ENCODE measurements at places on chromosomes 1 and 21.

GRCh38 chr1:180254854-180255253 is 24.8 kb downstream of the LHX4 start:
- peaks cover 81% of the 10 kb centered on the region for H3K27me3 ChIP-seq
- no peak for DNase-seq

- H3K27ac ChIP-seq, result no peak overlapping the region
- no peaks in the 10 kb centered on the region for H3K4me1 ChIP-seq
- no peak for DNase-seq
- H3K4me3 ChIP-seq, result no peak overlapping the region
These were observed 149.0 kb downstream of the SLC44A5 start for GRCh38 chr1:75461808-75462325.

- H3K27me3 ChIP-seq, result no peaks in the 10 kb centered on the region
- H3K36me3 ChIP-seq, result peaks cover 22% of the 10 kb centered on the region
- DNase-seq, result no peak
- H3K4me1 ChIP-seq, result no peaks in the 10 kb centered on the region
- H3K4me3 ChIP-seq, result no peak overlapping the region
These were observed 63.7 kb downstream of the ACOT7 start for GRCh38 chr1:6329851-6330250.

DNA sequence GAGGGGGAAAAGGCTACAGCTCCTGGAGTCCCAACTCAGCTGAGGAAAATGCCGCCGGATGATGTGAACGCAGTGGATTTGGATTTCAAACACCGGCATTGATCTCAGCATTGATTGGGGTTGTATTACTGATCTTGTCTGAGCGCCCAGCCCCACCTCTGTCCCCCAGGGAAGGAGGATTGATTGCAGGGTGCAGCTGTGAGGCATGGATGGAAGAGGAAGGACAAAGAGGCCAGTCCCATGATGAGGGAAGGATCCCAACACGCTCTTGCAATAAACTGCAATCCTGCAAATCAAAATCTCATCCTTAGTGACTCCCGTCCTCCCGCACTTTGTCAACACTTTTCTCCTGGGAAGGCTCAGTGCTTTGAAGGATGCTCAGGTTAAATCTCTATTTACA is 242.3 kb upstream of the PROX1 start:
- H3K36me3 ChIP-seq, result no peaks in the 10 kb centered on the region
- H3K4me3 ChIP-seq, result no peak overlapping the region
- H3K4me1 ChIP-seq, result no peaks in the 10 kb centered on the region
- H3K27ac ChIP-seq, result no peak overlapping the region
- no peak for DNase-seq
- peaks cover 7% of the 10 kb centered on the region for H3K27me3 ChIP-seq

- no peaks in the 10 kb centered on the region for H3K4me1 ChIP-seq
- H3K27me3 ChIP-seq, result peaks cover 19% of the 10 kb centered on the region
- no peak overlapping the region for H3K27ac ChIP-seq
- no peak overlapping the region for H3K4me3 ChIP-seq
- H3K36me3 ChIP-seq, result no peaks in the 10 kb centered on the region
- no peak for DNase-seq
These were observed 185.2 kb downstream of the C1orf94 start for GRCh38 chr1:34361781-34362357.

DNA sequence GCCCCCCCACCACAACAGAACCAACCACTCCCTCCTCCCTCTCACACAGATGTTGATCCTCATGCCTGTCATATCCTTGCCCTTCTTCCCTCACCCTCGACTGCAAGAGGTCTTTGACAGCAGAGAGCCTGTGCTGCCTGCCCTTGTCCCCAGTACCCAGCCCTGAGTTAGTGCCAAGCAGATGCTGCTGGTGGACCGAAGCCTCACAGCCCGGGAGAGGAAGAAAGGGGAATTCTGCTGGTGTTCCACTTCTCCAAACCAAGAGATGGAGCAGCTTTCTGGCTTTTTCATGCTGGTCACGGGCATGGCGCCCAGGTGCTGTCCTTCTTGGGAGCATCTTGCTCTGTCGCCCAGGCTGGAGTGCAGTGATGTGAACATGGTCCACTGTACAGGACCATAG is 69.1 kb downstream of the SLC66A1 start:
- no peak overlapping the region for H3K4me3 ChIP-seq
- no peak overlapping the region for H3K27ac ChIP-seq
- no peaks in the 10 kb centered on the region for H3K27me3 ChIP-seq
- no peak for DNase-seq
- H3K4me1 ChIP-seq, result peaks cover 29% of the 10 kb centered on the region

DNA sequence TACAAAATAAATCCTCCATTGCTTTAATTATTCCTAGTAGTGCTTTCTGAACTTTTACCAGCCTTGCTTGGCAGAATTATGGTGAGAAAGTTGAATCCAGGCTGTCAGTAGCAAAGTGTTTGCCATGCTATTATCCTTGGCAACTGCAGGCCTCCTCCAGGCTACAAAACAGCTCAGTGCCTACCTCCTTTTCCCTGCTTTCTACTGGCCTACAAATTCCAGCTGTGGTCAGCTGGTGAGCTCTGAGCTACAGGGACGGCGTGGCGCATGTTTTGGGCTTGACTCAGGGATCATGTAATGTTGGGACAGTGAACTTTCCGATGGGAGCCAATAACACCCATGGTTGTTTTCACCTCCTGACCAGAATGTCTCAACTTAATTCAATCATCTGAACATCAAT is 456.1 kb upstream of the ADAMTS5 start:
- peak; percentile 93 for DNase-seq
- peak overlapping the region; percentile 65 for H3K27ac ChIP-seq
- no peaks in the 10 kb centered on the region for H3K27me3 ChIP-seq

GRCh38 chr1:59743324-59744091 is 71.2 kb upstream of the HOOK1 start:
- no peaks in the 10 kb centered on the region for H3K4me1 ChIP-seq
- no peaks in the 10 kb centered on the region for H3K36me3 ChIP-seq
- no peak for DNase-seq
- H3K27me3 ChIP-seq, result no peaks in the 10 kb centered on the region
- H3K27ac ChIP-seq, result peak overlapping the region; percentile 49

DNA sequence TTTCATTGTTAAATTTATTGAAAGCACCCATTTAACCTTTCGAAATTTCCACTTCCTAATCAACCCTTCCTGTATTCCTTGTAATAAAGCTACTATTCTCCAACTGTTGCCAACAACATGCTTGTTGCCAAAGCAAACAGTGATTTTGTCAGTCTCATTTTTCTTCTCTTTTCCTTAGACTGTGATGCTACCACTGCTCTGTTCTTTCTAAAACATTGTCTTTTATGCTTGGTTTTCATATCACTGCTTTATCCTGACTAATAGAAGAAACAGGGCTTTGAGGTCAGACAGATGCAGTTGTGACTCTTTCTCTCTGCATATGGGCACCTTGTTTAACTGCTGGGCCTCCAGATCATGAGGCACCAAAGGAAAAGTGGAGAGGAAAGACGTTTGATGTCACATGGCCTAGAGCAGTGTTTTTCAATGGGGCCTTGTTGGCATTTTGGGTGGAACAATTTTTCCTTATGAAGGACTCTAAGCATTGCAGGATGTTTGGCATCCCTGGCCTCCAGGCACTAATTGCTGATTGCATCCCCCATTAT is 56.1 kb downstream of the HMCN1 start:
- H3K27me3 ChIP-seq, result no peaks in the 10 kb centered on the region
- no peak overlapping the region for H3K4me3 ChIP-seq
- DNase-seq, result no peak
- no peaks in the 10 kb centered on the region for H3K4me1 ChIP-seq
- H3K36me3 ChIP-seq, result no peaks in the 10 kb centered on the region

GRCh38 chr1:220281159-220281574 is 8.9 kb upstream of the RAB3GAP2 start:
- no peak overlapping the region for H3K4me3 ChIP-seq
- H3K4me1 ChIP-seq, result no peaks in the 10 kb centered on the region
- no peaks in the 10 kb centered on the region for H3K36me3 ChIP-seq
- no peak for DNase-seq
- no peak overlapping the region for H3K27ac ChIP-seq
- H3K27me3 ChIP-seq, result peaks cover 6% of the 10 kb centered on the region

- H3K4me3 ChIP-seq, result no peak overlapping the region
- no peaks in the 10 kb centered on the region for H3K36me3 ChIP-seq
- no peaks in the 10 kb centered on the region for H3K27me3 ChIP-seq
- peak; percentile 49 for DNase-seq
- H3K4me1 ChIP-seq, result no peaks in the 10 kb centered on the region
These were observed 21.9 kb upstream of the IVNS1ABP start for GRCh38 chr1:185338719-185339622.

GRCh38 chr1:64246294-64246917 is 43.0 kb downstream of the UBE2U start:
- no peak overlapping the region for H3K4me3 ChIP-seq
- no peaks in the 10 kb centered on the region for H3K36me3 ChIP-seq
- no peak overlapping the region for H3K27ac ChIP-seq
- no peaks in the 10 kb centered on the region for H3K27me3 ChIP-seq
- DNase-seq, result no peak

- no peaks in the 10 kb centered on the region for H3K27me3 ChIP-seq
- no peaks in the 10 kb centered on the region for H3K4me1 ChIP-seq
- H3K27ac ChIP-seq, result no peak overlapping the region
- no peak for DNase-seq
- H3K4me3 ChIP-seq, result no peak overlapping the region
These were observed 473.3 kb downstream of the MRPL39 start for GRCh38 chr21:25133939-25134338.

DNA sequence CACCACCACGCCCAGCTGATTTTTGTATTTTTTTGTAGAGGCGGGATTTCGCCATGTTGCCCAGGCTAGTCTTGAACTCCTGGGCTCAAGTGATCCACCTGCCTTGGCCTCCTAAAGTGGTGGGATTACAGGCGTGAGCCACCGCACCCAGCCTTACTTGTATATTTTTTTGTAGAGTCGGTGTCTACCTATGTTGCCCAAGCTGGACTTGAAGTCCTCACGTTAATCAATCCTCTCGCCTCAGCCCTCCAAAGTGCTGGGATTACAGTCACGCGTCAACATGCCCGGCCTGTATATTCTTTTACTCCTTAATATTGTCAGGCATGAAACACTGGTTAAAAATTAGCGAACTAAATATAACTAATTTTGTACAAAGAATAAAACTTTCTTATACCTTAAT is 5.5 kb upstream of the TOMM20 start:
- no peak for DNase-seq
- no peak overlapping the region for H3K4me3 ChIP-seq
- no peaks in the 10 kb centered on the region for H3K27me3 ChIP-seq
- no peak overlapping the region for H3K27ac ChIP-seq
